Foreskin fibroblast (primary cell): ENCODE measurements at places on chromosomes 13 and 19.

DNA sequence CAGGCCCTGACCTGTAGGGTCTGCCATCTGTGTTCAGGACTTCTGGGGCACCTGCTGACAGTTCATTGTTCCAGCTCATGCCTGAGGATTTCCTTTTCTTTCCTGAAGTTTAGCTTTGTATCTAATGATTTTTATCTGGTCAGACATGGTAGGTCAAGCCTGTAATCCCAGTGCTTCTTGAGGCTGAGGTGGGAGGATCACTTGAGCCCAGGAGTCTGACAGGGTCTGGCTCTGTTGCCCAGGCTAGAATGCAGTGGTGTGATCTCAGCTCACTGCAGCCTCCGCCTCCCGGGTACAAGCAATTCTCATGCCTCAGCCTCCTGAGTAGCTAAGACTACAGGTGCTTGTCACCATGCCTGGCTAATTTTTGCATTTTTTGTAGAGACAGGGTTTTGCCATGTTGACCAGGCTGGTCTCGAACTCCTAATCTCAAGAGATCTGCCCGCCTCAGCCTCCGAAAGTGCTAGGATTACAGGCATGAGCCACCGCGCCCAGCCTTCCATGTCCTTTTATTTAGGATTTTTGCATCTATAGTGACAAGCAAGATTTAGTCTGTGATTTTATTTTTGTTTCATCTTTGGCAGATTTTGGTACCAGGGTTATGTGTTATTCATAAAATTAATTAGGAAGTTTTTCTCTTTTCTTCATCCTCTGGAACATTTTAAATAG lies 33.2 kb downstream of the CHST8 start:
- no peak for DNase-seq

DNA sequence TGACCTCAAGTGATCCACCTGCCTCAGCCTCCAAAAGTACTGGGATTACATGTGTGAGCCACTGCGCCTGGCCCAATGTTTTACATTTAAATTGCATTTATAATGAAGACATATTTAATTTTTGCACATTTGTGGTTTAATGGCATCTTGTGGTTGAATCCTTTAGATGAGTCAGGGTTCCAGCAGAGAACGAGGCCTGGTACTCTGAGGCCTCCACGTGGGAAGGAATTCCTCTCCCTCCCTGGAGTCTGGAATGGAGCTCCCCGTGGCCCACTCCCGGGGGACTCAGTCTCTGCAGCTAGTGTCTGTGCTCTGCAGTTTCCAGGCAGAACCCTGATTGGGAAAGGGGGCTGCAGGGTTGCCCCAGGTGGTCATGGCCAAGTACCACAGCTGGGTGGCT lies 24.2 kb downstream of the ZFR2 start:
- DNase-seq = no peak

DNA sequence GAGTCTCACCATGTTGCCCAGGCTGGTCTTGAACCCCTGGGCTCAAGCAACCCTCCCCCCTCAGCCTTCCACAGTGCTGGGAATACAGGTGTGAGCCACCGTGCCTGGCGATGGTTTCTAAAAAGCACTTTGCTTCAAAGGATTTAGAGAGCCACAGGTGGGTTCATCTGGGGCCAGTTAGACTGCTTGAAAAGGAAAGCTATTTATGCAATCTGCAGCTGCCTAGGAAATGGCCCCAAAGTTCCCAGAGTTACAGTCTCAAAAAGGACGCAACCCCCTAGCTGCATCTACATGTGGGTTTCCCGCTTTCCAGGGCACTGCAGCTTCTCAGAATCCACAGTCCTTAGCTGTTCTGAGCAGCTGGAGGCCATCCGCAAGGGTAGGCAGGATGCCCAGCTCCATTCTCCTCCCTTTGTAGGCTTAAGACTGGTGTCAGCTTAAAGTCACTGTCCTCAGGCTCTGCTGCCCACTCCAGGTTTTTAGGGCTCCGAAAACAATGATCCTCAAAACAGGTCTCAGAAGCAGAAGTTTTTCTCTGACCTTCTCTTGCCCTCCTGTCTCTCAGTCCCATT lies 41.4 kb downstream of the ZNF823 start:
- DNase-seq = no peak

DNA sequence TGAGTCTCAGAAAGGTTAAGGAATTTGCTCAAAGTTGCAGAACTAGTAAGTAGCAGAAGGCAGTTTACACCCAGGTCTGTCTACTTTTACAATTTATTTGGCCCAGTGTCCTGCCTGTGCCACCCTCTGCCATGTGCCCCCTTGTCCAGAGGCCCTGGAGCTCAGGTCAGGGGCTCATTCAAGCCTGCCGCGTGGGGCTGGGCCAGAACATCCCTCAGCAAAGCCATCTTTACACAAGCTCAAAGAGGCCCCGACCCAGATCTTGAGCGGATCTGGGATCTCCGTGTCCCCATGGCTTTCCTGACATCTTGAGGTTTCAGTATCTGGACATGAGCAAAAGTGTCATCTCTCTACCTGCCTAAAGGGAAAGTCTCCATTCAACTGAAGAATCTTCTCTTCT lies 76.4 kb upstream of the VSTM2B start:
- DNase-seq = no peak

DNA sequence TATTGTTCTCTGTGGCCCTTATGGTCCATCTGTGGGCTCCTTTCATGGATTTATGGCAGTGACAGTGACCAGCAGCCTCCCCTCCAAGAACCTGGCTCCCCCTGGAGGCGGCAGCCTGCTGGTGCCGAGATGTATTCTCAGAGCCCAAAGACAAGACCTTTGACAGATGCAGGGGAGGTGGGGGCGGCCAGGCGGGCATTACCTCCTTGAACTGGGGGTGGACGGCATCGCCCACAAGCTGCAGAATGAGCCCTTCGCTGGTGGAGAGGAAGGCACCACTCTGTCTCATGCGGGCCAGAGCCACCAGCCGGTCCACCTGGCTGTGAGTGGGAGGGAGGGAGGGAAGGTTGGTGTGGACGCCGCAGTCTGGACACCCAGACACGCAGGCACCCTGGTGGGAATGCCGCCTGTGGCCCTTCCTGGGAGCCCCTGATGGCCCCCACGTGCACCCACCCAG lies 6.6 kb downstream of the ISOC2 start:
- peak; percentile 26 for DNase-seq

DNA sequence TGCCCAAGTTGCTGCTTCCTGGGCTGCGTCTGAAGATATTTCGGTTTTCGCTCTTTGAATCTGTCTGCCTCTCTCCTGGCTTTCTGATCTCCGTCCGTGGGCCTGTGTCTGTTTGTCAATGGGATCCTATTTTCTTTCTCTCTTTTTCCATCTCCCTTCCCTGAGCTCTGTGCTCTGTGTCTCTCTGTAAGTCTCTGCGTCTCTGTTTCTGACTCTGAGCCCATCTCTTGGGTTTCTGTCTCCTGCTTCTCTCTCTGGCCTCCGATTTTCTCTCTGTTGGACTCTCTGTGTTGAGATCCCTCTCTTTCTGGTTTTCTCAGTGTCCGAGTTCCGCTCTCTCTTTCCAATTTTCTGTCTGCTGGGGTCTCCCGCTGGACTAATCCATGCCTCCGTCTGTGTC lies 1.7 kb downstream of the PRKCG start:
- DNase-seq = peak; percentile 14

GRCh38 chr19:10478903-10479384 lies 24.2 kb downstream of the KEAP1 start:
- peak; percentile 85 for DNase-seq

DNA sequence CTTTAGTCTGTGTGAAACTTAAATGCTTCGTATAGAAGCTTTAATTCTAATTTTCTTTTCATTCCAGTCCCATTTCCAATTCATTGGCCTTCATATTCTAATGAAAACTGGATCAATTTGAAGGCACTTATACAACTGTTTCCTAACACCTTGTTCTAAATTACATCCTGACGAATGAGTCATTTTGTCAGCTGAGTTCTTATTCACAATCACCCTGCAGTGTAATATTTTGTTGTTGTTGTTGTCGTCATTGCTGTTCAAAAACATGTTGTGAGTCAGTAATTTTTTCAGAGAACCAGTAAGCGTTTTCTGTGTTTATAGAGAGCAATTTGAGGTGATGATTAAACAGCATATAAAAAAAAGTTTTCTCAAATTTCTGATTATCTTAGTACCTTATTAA lies 290.0 kb downstream of the PCDH9 start:
- DNase-seq = no peak

- no peak for DNase-seq
These were observed 12.1 kb downstream of the SOX1 start for GRCh38 chr13:112078879-112079531.

GRCh38 chr13:29481603-29482002 lies 113.9 kb downstream of the SLC7A1 start:
- no peak for DNase-seq

GRCh38 chr19:6668691-6669090 lies 1.3 kb downstream of the TNFSF14 start:
- no peak for DNase-seq

DNA sequence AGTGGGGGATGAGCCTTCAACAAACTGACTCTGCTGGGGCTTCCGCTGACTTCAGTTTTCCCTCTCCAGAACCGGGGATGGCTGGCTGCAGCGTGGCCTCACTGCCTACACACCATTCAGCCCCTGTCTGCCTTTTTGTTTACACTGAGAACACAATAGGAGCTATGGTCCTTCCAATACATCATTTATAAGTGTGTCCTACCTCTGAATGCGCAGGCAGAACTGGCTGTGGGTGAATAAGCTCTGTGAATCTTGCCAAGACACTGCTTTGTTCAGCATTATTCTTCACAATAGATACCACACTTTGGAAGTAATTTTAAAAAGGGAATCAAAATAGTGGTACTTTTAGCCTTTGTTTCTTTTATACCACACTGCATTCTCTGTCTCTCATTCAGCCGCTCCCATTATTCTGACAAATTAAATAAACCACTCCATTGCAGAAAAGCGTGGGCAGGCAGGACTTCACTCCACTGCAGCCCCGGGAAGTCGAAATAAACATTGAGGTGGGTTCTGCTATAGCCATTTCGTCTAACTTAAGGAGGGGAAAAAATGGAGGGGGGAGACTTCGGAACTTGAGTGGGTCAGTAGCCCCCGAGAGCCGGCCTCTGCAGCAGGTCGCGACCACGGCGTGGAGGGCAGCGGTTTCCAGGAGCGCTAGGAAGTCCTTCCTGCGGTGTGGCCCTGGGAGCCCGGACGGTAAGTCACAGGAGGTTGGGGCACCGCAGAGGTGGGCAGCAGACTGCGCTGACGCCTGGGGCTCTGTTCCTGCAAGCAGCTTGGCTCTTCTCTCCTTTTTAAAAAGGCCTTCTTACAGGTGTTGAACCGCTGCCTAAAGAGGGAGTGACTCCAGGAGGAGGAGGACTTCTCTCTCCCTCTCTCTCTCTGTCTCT lies 94.8 kb upstream of the SOX1 start:
- no peak for DNase-seq

- DNase-seq = peak; percentile 57
These were observed 8.2 kb downstream of the RASGRP4 start for GRCh38 chr19:38417544-38418506.
